ENCODE measurements at places on chromosomes 12 and 14.

DNA sequence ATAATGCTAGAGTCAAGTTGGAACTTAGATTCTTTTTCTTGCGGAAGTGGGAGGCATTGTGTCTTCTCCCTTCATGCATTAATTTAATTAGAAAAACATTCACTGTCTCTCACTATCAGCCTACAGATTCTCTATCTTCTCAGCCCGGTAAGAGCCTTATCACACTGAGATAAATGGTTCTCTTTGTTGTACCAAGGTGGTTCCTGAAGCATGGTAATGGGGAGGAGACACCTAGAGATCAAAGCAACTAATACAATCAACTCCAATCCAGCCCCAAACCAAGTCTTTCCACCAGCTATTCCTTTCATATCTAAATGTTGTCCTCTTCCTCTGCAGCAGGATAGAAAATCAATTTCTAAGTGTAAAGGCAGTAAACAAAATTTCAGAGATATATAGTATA is 210.8 kb downstream of the DAD1 start:
- DNase-seq = no peak

GRCh38 chr14:96959992-96960391 is 162.8 kb downstream of the VRK1 start:
- DNase-seq = no peak

- no peak for DNase-seq
Measured at GRCh38 chr12:28855761-28856310, 293.2 kb upstream of the FAR2 start.

GRCh38 chr12:50057896-50058670 is 687 bp downstream of the ASIC1 start:
- DNase-seq = no peak

- DNase-seq = no peak
Measured at GRCh38 chr12:109299849-109300248, 9.2 kb downstream of the FOXN4 start.

GRCh38 chr14:24913021-24913420 is 136.9 kb downstream of the STXBP6 start:
- DNase-seq = no peak

DNA sequence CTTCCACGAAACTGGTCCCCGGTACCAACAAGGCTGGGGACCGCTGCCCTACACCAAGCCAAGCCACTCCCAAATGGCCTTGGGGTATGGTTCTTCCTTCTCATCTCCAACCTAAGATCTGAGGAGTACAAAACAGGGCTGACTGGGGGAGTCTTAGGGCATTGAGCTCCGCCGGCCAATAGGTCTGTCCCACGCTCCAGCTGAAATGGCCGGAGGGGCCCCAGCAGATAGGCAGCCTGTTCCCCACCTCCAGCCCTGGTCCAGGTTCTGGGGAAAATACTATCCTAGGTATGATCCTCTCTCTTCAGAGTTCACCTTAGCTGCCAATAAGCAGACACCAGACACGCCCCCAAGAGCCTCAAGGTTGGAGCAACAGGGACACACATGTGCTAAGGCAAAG is 90.2 kb downstream of the ACTN1 start:
- no peak for DNase-seq

GRCh38 chr12:112275207-112275606 is 107.0 kb downstream of the HECTD4 start:
- DNase-seq = no peak

- DNase-seq = no peak
Measured at GRCh38 chr14:96052541-96053247, 13.5 kb downstream of the C14orf132 start.

DNA sequence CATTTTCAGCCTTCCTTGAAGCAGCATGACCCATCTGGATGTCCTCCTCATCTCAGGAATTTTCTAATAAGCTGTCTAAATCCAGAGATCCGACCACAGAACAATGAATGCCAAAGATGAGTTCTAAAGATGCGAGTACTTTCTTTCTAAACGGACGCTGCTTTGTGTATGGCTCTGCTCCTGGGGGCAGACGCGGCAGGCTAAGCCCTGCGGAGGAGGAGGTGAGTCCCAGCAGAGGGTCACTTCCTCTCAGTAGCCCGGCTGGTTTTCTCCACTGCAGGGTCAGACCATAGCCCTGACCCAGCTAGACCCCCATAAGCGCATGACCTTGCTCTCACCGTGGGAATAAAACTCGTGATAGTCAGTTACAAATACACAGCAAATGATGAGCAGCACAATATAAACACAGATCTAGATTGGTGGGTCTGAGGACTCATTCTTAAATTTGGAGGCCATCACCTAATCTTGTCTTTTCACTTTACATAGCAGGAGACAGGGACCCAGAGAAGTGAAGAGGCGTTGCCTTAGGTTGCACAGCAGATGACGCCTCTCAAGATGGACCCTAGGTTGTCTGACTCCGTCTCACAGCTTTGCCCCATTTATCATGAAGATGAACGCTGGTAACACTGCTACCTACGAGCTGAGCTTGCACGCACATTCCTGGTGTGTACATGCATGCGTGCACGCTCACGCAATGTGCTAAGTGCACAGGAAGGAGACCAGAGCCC is 16.6 kb downstream of the SSH1 start:
- no peak for DNase-seq

- DNase-seq = no peak
Measured at GRCh38 chr12:65748332-65748731, 76.0 kb upstream of the HMGA2 start.

GRCh38 chr12:23049180-23049579 is 424.2 kb downstream of the ETNK1 start:
- no peak for DNase-seq

DNA sequence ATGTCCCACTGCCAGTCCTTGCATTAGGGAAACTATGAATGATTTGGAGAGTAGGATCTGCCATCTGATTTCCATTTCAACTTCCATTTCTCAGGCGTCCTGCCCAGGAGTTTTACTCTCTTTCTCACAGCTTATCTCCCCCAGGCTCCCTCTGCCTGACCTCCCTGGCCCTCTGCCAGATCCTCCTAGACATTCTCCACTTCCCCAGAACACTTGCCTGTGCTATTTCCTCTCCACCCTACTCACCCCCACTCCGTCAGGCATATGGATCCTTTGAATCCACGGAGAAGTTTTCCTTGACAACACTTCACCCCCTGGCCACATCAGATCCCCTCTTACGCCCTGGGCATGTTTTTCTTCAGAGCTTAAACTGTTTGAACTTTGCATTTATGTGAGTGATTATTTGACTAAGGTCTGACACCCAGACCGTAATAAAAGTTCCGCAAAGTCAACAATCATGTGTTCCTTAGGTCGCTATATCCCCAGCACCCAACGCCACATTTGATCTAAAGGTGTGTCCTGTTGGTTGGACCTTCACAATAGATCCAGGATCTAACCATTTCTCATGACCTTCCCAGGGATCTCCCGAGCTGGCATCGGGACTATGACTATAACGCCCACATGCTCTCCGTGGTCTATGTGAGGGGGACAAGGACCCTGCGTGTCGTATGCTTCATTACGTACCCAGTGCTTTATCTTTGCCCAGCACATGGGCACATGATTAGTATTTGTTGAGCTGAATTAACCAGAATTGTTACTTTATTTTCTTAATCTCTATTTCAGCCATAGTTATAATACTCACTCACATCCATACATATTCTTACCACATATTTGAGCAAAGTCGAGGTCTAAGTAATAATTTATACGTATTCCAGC is 255.8 kb upstream of the FOXN3 start:
- DNase-seq = peak; percentile 71

GRCh38 chr12:47272412-47273190 is 192.8 kb upstream of the AMIGO2 start:
- peak; percentile 98 for DNase-seq

DNA sequence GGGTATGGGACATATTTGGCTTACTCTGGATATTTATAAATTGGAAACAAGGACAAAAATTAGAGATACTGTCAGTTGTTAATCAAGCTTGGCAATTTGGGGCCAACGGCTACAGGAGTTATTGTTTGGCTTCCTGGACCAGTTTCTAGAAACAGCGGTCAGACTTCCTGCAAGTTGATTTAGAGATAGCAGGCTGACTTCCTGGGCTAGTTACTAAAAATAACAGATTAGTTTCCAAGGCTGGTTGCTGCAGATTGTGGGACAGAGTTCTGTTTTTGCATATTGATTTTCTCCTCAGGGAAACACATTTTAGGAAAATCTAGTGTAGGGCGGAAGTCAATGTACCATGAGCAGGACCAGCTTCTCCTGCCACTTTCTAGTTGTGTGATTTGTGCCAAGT is 144.0 kb upstream of the TMPO start:
- DNase-seq = peak; percentile 10

- no peak for DNase-seq
Measured at GRCh38 chr12:66159123-66159522, 10.7 kb downstream of the TMBIM4 start.

DNA sequence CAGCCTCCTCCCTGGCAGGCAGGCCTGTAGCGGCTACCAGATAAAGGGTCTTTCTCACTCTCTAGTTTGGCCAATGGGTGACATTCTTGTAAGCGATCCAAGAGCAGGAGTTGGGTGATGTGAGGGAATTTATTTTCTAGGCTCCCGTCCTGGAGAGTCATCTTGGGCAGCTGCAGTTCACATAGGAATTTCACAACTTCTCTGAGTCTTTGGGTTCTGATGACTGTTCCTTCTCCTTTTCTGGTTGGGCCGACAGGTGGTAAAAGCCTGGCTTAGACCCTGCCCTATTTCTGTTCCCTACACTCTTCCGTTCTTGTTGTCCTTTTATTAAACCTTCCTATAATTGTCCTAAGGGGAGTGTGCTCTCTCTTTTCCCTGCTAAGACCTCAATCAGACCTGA is 42.6 kb upstream of the POC1B start:
- DNase-seq = no peak

DNA sequence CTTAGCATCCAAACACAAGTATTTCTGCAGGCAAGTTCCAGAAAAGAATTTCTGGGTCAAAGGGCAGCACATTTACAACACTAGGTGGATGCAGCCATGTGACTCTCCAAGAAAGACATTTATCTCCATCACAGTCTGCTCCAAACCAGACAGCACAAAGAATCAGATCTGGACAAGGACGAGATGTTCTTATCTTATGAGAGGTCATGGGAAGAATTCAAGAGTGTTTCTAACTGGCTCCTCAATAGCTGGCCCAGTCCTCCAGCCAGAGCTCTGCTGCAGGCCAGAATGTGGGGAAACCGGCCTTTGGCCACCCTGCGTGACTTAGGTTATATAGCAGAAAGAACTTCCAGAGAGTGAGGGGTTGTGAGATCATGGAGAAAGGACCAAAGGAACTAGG is 17.4 kb downstream of the TMEM119 start:
- DNase-seq = no peak

DNA sequence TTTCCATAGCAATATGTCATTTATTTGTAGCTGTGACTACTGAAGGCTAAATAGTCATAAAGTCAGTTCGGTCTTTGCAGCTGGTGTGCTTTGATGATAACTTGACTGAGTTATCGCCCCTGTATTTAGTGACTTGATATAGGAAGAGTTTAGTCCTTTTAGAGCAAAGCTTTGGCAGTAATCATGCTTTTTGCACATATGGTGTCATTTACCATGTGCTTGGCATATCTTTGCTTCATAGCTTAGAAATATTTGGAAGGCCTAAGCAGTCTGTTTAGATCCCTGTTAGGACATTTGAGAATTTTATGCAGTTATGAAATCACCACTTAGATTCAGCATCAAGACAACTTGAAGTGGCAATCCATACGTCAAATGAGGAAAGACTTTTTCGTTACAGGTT is 31.6 kb downstream of the POLR3B start:
- no peak for DNase-seq

DNA sequence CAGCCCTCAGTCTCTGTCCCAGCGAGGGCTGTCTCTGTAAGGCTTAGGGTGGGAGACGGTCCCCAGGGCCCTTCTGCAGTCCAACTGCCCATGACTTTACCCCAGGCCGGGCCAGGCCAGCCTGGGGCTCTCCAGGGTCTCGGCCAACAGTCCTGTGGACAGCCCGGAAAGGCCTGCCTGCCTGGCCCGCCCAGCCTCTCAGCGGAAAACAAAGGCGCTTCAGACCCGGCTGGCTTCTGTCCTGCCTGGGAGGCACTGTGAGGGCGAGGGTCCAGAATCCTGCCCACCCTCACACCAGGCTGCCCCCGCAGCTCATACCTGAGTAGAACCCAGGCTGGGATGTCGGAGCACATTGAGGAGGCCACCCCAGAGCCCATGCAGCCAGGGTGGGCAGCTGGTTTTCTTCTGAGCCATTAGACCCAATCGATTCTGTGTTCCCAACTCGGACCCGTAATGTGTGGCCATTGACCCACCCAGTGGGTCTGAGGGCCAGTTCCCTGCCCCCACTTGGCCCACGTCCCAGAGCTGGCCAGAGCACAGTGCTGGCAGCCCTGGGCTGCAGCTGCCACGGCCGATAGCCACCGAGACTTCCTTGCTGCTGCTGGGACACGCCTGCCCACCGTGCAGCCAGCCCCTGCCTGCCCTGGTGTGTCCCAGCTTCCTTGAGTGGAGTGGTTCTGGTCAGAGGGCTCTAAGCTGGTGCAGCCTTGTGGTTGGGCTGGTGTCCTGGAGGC is 1.6 kb downstream of the CRIP2 start:
- no peak for DNase-seq

- DNase-seq = no peak
Measured at GRCh38 chr14:75091251-75091650, 21.8 kb downstream of the ZC2HC1C start.

GRCh38 chr12:49809906-49810389 is 18.3 kb downstream of the NCKAP5L start:
- DNase-seq = no peak

DNA sequence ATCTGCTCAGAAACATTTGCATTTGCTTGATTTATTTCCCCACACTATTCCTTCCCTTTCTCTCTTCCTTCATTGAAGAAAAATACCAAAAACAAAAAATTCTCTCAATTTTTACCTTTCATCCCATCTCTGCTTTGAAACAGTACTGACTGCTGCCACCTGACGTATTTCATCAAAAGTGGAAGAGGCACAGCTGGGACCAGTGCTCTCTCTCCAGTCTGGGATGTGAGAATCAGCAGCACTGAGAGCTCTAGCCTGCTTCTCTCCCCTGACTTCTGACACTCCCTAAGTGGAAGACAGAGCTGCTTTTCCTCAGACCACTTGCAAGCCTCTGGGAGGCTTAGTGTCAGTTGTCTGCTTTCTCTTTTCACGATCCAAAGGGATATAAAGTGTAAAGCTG is 36.9 kb downstream of the TTLL5 start:
- no peak for DNase-seq

- no peak for DNase-seq
Measured at GRCh38 chr14:23093991-23094665, 808 bp downstream of the ACIN1 start.

- DNase-seq = no peak
Measured at GRCh38 chr12:115857160-115857920, 420.2 kb downstream of the MED13L start.

DNA sequence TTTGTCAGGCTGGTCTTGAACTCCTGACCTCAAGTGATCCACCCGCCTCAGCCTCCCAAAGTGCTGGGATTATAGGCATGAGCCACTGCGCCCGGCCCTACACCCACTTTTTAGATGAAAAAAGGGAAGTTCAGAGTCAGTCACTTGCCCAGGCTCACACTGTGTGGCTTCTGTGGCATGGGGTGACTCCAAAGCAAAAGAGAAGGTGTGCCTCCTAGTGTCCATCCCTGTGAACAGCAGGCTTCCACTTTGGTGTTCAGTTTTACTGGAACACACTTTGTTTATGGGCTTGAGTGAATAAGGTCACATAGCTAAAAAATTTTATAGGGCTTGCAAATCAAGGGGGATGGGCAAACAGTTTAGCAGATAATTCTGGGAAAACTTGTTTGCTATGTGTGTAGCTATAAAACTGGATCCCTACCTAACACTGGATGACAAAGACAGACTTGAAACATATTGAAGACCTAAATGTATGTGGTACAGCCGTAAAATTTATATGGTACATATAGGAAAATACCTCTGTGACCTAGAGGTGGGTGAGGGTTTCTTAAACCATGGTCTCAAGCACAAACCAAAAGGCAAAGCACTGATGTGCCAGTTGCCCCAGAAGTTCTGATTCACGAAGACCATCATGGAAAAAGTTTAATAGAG is 54.9 kb downstream of the EID3 start:
- DNase-seq = peak; percentile 82

Measured in hematopoietic multipotent progenitor cell treated with erythropoietin and hydrocortisone succinate and interleukin-3 and kit ligand, for 8 days (in vitro differentiated cells).